ENCODE measurements at places on chromosomes 7 and 10. TPM values are rescaled to one million over a fixed set of nuclear protein-coding genes. Genes with fewer than 3 reads are reported as not detected.

DNA sequence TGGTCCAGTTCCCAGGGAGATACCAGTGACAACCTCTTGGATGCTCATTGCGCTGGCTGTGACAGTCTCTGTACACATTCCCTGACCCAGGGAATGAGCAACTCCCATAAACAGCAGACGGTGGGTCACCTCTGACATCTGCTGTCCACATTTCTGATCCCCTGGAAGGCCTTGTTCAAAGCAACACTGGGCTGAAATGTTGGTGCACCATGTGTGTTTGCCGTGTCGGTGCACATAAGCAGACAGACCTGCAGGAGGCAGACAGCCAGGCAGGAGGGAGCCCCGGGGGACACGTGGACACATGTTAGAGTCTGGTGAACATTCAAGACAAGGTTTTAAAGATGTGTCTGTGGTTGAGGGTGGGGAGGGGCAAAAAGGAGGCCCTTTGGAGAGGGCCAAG, 254.9 kb downstream of the PLXNA4 start:
- H3K27me3 ChIP-seq = no peaks in the 10 kb centered on the region
- no peak overlapping the region for H3K27ac ChIP-seq
- H3K36me3 ChIP-seq = no peaks in the 10 kb centered on the region
- DNase-seq = no peak
- peaks cover 8% of the 10 kb centered on the region for H3K4me1 ChIP-seq

DNA sequence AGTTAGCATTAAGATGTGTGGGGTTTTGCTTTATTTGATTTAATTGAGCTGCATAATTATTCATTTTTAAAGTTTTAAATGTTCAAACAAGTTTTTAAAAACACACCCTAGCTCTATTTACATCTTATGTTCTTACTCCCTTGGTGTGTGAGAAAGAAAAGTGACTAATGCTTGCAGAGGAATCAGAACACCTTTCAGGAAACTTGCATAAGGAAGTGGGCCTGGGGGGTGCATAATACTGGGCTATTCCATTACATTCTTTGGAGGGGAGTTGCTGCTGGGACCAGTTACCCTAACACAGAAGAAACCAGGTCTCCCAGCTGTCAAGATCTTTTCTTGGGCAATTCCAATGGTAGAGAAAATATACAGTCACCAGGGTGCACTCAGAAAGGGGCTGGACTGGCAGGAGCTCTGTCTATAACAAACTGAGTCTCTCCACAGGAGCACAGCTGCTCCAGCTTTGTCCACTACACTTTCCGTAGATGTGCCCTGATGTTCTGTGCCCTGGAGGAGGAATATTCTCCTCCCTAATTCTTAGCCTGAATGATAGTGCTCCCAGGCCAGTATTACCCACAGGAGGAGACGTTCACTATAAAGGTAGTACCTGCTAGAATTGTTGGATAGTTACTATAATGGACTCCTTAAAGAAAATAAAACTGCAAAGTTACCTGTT, 304.2 kb downstream of the CDC14C start:
- H3K27me3 ChIP-seq = no peaks in the 10 kb centered on the region
- H3K36me3 ChIP-seq = no peaks in the 10 kb centered on the region
- no peak overlapping the region for H3K4me3 ChIP-seq
- DNase-seq = no peak
- no peak overlapping the region for H3K27ac ChIP-seq
- H3K4me1 ChIP-seq = no peaks in the 10 kb centered on the region

DNA sequence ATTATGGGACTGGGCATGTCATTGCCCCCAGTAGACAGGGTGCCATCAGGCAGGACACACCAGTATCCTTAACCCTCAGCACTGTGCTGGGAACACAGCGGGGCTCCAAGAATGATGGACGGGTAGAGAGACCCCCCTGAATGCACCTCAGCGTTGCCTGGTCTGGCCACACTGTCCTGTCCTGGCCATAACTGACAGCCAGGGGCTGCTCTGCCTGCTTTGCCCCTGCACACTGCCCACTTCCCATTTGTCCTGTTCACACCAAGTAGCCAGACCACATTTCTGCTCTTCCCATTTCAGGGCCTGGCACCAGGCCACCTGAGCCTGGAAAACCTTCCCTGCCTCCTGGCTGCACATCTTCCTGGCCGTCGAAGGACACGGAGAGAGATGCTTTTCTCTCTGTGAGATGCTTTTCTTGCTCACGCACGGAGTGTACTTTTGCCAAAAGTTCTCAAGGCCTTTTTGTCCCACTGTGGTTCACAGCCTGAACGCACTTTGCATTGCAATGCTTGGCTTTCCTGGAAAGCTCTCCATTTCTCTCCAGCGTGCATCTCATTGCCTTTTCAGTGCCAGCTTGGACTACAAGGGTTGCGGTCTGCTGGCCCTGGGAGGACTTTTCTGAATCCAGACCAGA, 131.0 kb upstream of the EEPD1 start:
- no peak overlapping the region for H3K27ac ChIP-seq
- DNase-seq = no peak
- H3K36me3 ChIP-seq = no peaks in the 10 kb centered on the region
- peaks cover 4% of the 10 kb centered on the region for H3K4me1 ChIP-seq
- no peaks in the 10 kb centered on the region for H3K27me3 ChIP-seq

- H3K4me3 ChIP-seq = no peak overlapping the region
- no peaks in the 10 kb centered on the region for H3K4me1 ChIP-seq
- H3K27ac ChIP-seq = no peak overlapping the region
- DNase-seq = no peak
- H3K36me3 ChIP-seq = no peaks in the 10 kb centered on the region
- no peaks in the 10 kb centered on the region for H3K27me3 ChIP-seq
Observed at GRCh38 chr7:4136036-4136435, 546.1 kb upstream of the FOXK1 start.

DNA sequence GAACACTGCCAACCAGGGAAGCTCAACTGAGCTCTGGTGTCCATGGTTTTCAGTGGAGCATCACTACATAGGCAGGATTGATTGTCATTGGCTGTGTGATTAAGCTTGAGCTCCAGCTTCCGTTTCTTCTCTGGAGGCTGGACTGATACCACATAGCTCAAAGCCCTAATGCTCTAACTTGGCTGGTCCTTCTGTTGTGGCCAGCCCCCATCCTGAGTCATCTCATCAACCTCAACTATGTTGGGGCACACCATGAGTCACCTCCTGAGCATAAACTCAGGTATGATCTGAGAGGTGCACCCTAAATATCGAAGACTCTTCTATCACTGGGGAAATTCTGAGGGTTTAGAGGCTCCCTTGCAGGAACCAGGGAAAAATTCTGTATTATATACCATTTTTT, 114.5 kb upstream of the INHBA start:
- H3K4me1 ChIP-seq = no peaks in the 10 kb centered on the region
- no peaks in the 10 kb centered on the region for H3K27me3 ChIP-seq
- no peak overlapping the region for H3K27ac ChIP-seq
- H3K4me3 ChIP-seq = no peak overlapping the region

GRCh38 chr7:112207765-112208164, 1.3 kb downstream of the ZNF277 start:
- DNase-seq = no peak
- H3K27me3 ChIP-seq = peaks cover 7% of the 10 kb centered on the region
- H3K27ac ChIP-seq = peak overlapping the region; percentile 73

GRCh38 chr10:61701055-61701705, 38.5 kb downstream of the CABCOCO1 start:
- DNase-seq = no peak

GRCh38 chr10:15279236-15279635, 91.9 kb downstream of the FAM171A1 start:
- no peak overlapping the region for H3K4me3 ChIP-seq
- no peaks in the 10 kb centered on the region for H3K36me3 ChIP-seq
- DNase-seq = no peak
- no peak overlapping the region for H3K27ac ChIP-seq
- H3K27me3 ChIP-seq = no peaks in the 10 kb centered on the region

The FFAR4 gene
- total RNA-seq = 2.1 TPM

The SORBS1 gene
- total RNA-seq = 52.7 TPM

- H3K4me3 ChIP-seq = no peak overlapping the region
- no peak overlapping the region for H3K27ac ChIP-seq
- peaks cover 4% of the 10 kb centered on the region for H3K4me1 ChIP-seq
- H3K36me3 ChIP-seq = no peaks in the 10 kb centered on the region
- no peak for DNase-seq
Observed at GRCh38 chr10:21506351-21506750, 19.1 kb downstream of the SKIDA1 start.

DNA sequence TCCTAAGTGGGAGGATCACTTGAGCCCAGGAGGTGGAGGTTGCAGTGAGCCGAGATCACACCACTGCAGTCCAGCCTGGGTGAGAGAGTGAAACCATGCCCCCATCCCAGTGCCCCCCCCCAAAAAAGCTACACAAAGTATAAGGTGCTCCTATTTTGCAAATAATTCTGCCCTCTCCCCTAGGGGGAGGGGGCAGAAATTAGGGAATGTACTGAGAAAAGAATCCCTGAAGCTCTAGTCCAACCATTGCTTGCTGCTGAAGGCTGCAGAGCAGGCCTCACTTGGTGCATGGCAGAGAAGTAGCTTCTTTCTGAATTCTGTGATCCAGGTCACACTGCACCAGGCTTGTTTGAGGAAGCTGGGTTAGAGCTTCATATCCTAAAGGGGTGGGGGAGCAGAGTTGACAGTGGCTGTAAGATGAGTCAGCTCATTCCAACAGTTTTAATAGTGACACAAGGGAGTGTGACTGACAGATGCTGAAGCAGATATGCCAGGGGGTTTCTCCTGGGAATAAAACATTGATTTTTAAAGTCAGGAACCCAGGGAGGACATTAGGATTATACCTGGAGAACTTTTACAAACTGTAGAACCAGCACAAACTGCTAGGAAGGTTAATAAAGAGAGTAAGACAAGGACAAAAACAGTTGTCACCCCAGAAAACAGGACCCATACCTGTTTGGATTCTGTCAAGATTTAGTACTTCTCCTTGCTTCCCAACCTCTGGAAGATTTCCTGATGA, 32.8 kb upstream of the STRIP2 start:
- peaks cover 63% of the 10 kb centered on the region for H3K36me3 ChIP-seq
- no peak for DNase-seq
- H3K4me3 ChIP-seq = no peak overlapping the region
- H3K27me3 ChIP-seq = no peaks in the 10 kb centered on the region
- no peak overlapping the region for H3K27ac ChIP-seq

The TWIST1 gene
- not detected for total RNA-seq

GRCh38 chr7:138875794-138876193, 77.8 kb upstream of the ATP6V0A4 start:
- no peaks in the 10 kb centered on the region for H3K27me3 ChIP-seq
- H3K4me1 ChIP-seq = no peaks in the 10 kb centered on the region
- no peaks in the 10 kb centered on the region for H3K36me3 ChIP-seq
- H3K27ac ChIP-seq = no peak overlapping the region

DNA sequence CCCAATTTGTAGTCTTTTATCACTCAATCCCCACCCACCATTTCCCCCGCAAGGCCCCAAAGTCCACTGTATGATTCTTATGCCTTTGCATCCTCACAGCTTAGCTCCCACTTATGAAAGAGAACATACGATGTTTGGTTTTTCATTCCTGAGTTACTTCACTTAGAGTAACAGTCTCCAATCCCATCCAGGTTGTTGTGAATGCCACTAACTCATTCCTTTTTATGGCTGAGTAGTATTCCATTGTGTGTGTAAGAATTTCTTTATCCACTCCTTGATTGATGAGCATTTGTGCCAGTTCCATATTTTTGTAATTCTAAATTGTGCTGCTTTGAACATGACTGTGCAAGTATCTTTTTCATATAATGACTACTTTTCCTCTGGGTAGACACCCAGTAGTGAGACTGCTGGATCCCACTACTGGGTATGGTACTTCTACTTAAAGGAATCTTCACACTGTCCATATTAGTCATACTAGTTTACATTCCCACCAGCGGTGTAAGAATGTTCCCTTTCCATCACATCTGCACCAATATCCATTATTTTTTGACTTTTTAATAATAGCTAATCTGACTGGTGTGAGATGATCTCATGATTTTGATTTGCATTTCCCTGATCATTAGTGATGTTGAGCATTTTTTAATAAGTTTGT, 152.6 kb downstream of the JMJD1C start:
- H3K27ac ChIP-seq = no peak overlapping the region
- no peak overlapping the region for H3K4me3 ChIP-seq
- H3K4me1 ChIP-seq = no peaks in the 10 kb centered on the region
- DNase-seq = no peak
- no peaks in the 10 kb centered on the region for H3K27me3 ChIP-seq

- H3K36me3 ChIP-seq = no peaks in the 10 kb centered on the region
- peak; percentile 27 for DNase-seq
Observed at GRCh38 chr7:125136755-125137532, 207.3 kb upstream of the POT1 start.

The SMKR1 gene
- total RNA-seq = 1.0 TPM

The MYL10 gene
- not detected for total RNA-seq

DNA sequence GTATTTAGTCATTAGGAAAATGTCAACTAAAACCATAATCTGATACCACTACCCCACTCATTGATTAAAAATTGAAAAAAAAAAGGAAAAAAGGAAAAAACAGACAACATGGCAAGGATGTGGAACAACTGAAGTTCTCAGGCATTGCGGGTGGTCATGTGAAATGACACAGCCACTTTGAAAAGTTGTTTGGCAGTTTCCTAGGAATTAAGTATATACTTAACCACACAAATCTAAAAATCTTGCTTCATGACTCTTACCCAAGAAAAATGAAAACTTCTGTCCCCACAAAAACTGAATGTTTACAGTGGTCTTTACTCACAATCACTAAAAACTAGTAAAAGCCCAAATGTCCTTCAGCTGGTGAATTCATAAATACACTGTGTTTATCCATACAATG, 254.5 kb downstream of the AHR start:
- H3K4me3 ChIP-seq = no peak overlapping the region
- H3K4me1 ChIP-seq = peaks cover 6% of the 10 kb centered on the region
- DNase-seq = no peak
- H3K27me3 ChIP-seq = no peaks in the 10 kb centered on the region

DNA sequence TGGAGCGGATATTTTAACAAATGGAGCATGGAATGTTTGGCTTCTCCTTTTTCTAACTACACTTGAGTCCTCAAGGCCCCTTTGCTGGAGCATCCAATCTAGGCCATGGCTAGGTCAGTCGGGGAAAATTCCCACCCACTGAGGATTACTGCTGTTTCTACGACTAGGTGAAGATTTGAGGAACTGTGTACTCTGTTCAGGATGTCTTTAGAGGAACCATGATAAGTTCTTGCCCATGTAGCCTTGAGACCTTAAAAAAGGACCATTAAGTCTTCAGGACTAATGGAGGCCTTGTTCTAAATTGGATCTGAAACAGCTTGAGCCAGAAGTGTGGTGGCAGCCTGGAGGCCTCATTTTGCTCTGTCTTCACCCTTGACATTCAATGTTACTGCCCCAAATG, 6.2 kb downstream of the AGK start:
- H3K27ac ChIP-seq = no peak overlapping the region
- H3K4me1 ChIP-seq = no peaks in the 10 kb centered on the region
- no peak for DNase-seq

DNA sequence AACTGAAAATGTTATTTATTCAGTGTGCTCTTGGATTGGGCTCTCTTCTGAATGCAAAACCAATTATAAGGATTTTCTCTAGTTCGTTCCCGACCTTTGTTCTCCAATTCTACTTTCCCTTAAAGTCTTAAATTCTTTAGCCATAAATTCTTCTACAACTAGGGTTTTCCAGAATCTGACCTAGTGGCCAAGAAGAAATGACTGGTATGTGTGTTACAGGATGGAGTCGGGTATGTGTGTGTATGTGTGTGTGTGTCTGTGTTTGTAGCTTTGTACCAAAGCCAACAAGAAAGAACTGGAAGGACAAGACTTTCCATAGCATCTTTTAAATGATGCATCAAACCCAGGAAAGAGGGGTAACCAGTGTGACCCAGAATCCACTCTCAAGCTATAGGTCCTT, 25.8 kb upstream of the LEP start:
- peaks cover 10% of the 10 kb centered on the region for H3K4me1 ChIP-seq
- no peak overlapping the region for H3K4me3 ChIP-seq
- no peaks in the 10 kb centered on the region for H3K36me3 ChIP-seq
- peaks cover 22% of the 10 kb centered on the region for H3K27me3 ChIP-seq
- H3K27ac ChIP-seq = no peak overlapping the region

The ACTR3C gene
- total RNA-seq = 25.1 TPM
